ENCODE measurements at places on chromosomes 12 and 14.

GRCh38 chr12:52637299-52637698 is 14.7 kb downstream of the KRT2 start:
- no peak for DNase-seq

DNA sequence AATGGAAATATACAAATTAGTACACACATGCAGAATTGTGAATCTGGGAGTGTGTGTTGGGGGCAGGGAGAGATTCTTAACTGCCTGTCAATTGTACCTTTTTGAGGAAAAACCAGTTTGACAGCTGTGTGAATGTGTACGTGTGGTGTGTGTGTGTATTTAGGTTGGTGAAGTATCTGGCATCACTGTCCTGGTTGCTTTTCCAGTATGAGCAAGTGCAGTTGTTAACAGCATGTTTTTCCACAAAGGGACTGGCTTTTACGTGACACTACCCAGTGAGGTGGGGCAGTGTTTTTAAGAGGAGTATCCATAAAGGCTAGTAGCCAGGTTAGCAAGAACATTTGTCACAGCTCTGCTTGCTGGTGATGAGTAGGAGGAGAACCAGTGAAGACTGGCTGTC is 56.1 kb downstream of the DAAM1 start:
- DNase-seq: no peak

GRCh38 chr14:63478010-63478409 is 65.2 kb downstream of the PPP2R5E start:
- no peak for DNase-seq

DNA sequence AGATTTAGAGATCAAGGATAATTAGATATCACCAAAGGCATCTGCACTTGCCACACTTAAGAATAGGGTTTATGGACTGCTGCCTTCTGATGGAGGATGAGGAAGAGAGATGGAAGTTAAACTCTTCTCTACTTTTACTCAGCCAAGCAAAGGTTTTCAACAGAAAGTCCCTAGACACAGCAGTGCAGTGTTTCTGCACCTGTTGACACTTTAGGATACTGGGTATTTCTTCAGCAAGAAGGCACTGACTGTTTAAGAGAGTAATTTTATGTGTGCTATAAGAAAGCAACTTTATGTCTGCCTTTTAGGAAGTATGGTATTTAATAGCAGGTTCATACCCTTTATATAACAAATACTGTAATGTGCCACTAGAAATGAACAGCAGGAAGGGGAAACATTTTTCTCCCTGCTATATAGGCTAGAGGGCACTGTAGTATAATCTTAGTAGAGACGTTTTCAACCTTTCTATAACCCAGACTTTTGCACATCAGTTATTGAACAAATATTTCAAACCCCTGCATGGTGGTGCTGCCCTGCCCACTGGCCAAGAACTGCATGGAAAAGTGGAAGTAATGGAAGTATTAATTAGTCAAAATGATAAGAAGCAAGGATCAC is 225.0 kb upstream of the GRIP1 start:
- no peak for DNase-seq

DNA sequence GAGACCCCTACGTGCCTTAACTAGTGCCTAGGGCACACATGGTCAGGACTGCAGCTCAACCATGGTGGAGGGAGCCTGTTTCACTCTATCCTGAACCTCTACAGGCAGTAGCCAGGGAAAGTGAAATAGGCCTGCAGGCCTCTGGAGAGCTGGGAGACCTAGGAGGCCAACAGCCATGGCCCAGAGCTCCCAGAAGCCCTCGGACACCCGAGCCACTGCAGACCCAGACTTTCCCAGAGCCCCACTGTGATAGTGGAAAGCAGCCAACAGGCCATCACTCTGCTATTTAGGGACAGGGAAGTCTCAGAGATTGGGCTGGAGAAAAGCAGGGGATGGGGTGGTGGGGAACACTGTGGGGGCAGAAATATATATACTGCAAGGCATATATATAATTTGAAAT is 56.5 kb upstream of the ZFP36L1 start:
- no peak for DNase-seq

GRCh38 chr14:50319293-50319692 is 7.2 kb downstream of the DMAC2L start:
- DNase-seq: no peak

DNA sequence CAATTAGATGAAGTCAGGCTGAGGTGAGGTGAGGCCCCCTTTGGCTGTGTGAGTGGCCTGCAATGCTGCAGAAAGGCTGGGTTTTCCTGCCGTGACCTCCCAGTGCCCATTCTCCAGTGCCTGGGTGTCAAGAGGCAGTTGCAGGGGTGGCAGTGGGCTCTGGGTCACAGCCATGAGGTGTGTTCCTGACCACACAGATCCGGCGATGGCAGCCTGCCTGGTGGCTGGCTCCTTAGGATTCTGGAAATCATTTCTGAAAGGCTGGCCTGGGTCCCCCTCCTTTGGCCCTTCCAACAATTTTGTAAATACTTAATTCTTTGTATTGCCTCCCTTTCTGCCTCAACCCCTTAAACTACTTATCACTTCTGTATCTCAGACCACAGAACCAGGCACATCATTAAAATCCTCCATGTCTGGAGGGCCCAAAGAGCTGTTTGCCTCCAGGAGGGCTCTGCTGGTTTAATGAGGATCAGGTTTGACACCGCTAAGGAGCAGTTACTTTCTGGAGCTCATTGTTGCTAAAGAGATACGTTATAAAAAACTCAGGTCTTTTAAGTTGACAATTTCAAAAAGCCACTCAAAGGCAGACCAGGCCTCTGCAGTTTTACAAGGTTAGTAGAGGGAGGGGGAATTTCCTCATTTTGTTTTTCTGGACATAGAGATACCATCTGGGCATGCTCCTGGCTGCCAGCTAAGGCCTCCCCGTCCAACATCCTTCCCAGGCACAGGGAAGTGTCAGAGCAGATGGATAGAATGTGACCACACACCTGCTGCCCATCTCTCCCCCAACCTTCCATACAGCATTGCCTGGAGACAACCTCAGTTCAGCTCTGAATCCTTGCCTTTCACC is 204.4 kb downstream of the FOXN3 start:
- no peak for DNase-seq

DNA sequence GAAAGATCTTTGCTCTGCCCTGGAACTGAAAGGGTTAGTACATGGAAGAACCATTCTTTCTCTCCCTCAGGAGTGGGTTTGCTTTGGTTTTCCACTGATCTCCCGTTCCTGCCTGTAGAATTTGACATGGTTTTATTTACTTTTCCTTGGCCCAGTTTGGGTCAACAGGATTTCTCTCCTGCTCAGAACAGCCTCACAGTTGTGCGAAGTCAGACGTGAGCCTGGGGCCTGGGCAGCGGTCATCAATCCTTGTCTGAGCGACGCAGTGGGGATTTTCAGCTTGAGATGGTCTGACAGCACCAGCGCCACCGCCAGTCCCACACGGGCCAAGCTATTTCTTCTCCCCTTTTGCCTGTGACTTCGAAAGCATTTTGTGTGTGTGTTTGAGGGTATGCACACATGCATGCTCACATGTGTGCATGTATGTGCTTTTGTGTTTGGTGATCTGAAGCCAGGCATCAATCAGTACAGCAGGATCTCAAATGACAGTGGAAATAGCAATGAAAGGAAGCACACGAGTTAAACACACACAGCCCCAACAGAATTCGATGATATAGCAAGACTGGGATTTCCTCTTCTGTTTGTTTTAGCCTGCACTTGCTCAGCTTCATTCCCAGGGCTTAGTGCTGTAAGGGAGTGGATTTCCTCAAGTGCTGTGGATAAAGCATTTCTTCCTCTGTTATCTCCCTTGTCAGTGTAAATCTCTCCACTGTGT is 58.3 kb downstream of the SMOC1 start:
- no peak for DNase-seq

DNA sequence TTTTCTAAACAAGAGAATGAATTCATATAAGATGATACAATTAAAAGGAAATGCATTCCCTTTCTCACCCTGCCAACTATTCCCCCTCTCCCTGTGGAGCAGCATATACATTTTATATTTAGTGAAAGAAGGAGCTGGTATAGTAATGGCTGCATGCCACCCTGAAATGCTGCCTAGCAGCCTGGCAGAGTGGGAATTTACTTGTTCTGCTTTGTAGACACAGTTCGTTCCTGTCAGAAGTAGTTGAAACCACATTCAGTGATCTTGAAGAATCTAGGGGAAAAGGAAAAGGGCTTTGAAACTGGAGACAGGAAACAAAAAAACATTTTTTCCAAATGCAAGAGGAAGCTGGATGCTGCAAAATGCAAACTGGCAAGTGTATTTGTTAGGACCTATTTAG is 176.0 kb upstream of the PLEKHA5 start:
- no peak for DNase-seq

DNA sequence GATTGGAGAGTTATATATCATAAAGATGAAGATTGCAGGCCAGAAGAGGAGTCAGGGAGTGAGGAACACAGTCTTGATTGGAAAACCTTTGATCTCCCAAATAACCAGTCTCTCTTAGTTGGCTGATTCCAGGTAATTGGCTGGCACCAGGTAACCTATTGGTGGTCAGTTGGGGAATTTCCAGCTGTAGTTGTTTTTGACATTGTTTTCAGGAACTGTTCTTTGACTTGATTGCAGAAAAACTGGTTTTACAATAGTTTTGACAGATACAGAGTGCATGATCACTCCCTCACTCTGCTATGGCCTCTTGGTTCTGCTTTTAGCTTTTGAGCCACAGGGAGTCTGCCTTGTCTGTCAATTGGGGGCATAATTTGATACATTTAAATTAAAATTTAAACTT is 71.6 kb downstream of the ZNF641 start:
- no peak for DNase-seq

GRCh38 chr14:50344116-50344775 is 32.1 kb downstream of the DMAC2L start:
- DNase-seq: no peak

All from iPS-NIHi11 (cell line).